ENCODE measurements at places on chromosomes 4 and X. TPM values are rescaled to one million over a fixed set of nuclear protein-coding genes. Genes with fewer than 3 reads are reported as not detected.

DNA sequence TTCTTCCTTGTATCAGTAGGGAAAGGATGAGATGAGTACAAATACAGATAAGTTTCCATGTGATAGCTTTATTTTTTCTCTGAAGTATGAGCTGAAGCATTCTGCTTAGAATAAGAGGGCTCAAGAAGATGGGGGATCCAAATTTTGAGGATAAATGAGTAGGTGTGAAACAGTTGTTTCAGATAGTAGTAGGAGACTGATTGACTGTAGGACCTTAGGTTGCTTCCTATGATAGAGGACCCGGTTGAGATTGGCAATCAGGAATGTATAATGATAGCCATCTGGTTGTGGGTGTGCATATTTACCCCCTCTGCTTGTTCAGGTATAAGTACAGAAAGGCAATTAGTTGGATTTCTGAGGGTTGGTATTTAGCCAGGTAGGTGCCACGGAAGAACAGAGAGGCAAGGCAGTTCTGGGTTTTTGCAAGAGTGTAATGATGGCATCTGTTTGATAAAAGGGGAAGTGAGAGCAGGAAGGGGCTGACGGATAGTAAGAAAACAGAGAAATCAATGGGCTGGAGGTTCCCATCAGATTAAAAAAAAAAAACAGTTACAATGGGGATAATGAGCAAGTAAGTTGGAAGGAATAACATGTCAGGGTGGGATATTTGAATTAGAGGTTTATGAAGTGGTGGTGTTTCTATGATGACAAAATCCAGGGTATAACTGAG is 13.7 kb downstream of the OCRL start:
- no peak for DNase-seq
- no peaks in the 10 kb centered on the region for H3K36me3 ChIP-seq
- H3K27ac ChIP-seq, result no peak overlapping the region
- no peak overlapping the region for H3K4me3 ChIP-seq
- H3K27me3 ChIP-seq, result no peaks in the 10 kb centered on the region

- H3K27ac ChIP-seq, result peak overlapping the region; percentile 81
- H3K4me1 ChIP-seq, result peaks cover 58% of the 10 kb centered on the region
- DNase-seq, result peak; percentile 86
- peaks cover 19% of the 10 kb centered on the region for H3K27me3 ChIP-seq
- H3K36me3 ChIP-seq, result no peaks in the 10 kb centered on the region
Observed at GRCh38 chr4:54227256-54228055, 1.6 kb upstream of the PDGFRA start.

DNA sequence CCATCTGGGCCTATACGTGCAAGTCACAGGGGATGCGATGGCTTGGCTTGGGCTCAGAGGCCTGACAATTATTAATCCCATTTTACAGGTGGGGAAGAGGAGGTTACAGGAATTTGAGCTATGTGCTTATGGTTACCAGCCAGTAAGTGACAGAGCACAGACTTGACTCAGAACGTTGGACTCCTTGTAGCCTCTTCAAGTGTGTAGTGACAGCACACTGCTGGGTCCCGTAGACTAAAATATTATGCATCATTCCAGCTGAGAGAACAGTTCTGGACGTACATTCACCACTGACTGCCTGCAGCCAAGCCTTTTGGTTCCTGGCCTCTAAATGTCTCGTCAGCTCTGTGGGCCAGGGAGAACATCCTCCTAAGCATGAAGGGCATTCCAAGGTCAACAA is 314.5 kb downstream of the GPAT3 start:
- no peak overlapping the region for H3K27ac ChIP-seq
- H3K4me3 ChIP-seq, result no peak overlapping the region
- H3K27me3 ChIP-seq, result no peaks in the 10 kb centered on the region
- H3K36me3 ChIP-seq, result no peaks in the 10 kb centered on the region

GRCh38 chrX:100931218-100931924 is 2.7 kb upstream of the XKRX start:
- H3K4me1 ChIP-seq, result no peaks in the 10 kb centered on the region
- no peaks in the 10 kb centered on the region for H3K27me3 ChIP-seq
- H3K36me3 ChIP-seq, result no peaks in the 10 kb centered on the region
- no peak overlapping the region for H3K27ac ChIP-seq
- no peak for DNase-seq
- no peak overlapping the region for H3K4me3 ChIP-seq

DNA sequence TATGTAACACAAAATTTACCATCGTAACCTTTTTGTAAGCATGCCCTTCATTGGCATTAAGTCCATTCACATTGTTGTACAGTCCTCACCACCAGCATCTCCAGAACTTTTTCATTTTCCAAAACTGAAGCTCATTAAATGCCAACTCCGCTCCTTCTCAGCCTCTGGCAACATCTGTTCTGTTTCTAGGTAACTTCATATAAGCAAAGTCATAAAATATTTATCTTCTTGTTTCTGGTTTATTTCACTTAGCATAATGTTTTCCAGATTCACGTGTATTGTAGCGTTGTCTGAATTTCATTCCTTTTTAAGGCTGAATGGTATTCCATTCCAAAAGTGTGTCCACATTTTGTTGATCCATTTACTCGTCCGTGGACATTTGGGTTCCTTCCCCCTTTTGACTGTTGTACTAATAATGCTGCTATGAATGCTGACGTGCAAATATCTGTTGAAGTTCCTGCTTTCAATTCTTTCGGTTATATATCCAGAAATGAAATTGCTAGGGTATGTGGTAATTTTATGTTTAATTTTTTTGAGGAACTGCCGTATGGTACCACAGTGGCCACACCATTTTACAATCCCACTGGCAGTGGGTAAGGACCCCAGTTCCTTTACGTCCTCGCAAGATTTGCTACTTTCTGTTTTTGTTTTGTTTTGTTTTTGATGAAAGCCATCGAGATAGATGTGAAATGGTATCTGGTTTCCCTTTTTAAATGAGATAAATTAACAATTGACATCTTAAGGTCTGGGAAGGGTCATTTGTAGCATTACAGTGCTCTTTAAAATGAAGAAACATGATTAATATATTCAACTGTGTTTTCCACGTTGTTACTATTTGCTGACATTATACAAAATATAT is 63.4 kb downstream of the PTTG2 start:
- DNase-seq, result no peak
- no peaks in the 10 kb centered on the region for H3K4me1 ChIP-seq
- no peak overlapping the region for H3K4me3 ChIP-seq

GRCh38 chrX:13009844-13010243 is 34.6 kb downstream of the FAM9C start:
- no peaks in the 10 kb centered on the region for H3K27me3 ChIP-seq
- no peak overlapping the region for H3K4me3 ChIP-seq
- H3K4me1 ChIP-seq, result no peaks in the 10 kb centered on the region
- no peak overlapping the region for H3K27ac ChIP-seq
- H3K36me3 ChIP-seq, result no peaks in the 10 kb centered on the region
- no peak for DNase-seq

- H3K36me3 ChIP-seq, result no peaks in the 10 kb centered on the region
- H3K27me3 ChIP-seq, result no peaks in the 10 kb centered on the region
- peaks cover 5% of the 10 kb centered on the region for H3K4me1 ChIP-seq
- peak overlapping the region; percentile 49 for H3K4me3 ChIP-seq
- H3K27ac ChIP-seq, result no peak overlapping the region
- no peak for DNase-seq
Observed at GRCh38 chrX:135421537-135421931, 210 bp upstream of the SMIM10L2A start.

- no peak overlapping the region for H3K27ac ChIP-seq
- H3K4me3 ChIP-seq, result no peak overlapping the region
- H3K4me1 ChIP-seq, result peaks cover 50% of the 10 kb centered on the region
- no peaks in the 10 kb centered on the region for H3K36me3 ChIP-seq
- DNase-seq, result no peak
- no peaks in the 10 kb centered on the region for H3K27me3 ChIP-seq
Observed at GRCh38 chr4:158787709-158788475, 19.1 kb downstream of the FNIP2 start.

DNA sequence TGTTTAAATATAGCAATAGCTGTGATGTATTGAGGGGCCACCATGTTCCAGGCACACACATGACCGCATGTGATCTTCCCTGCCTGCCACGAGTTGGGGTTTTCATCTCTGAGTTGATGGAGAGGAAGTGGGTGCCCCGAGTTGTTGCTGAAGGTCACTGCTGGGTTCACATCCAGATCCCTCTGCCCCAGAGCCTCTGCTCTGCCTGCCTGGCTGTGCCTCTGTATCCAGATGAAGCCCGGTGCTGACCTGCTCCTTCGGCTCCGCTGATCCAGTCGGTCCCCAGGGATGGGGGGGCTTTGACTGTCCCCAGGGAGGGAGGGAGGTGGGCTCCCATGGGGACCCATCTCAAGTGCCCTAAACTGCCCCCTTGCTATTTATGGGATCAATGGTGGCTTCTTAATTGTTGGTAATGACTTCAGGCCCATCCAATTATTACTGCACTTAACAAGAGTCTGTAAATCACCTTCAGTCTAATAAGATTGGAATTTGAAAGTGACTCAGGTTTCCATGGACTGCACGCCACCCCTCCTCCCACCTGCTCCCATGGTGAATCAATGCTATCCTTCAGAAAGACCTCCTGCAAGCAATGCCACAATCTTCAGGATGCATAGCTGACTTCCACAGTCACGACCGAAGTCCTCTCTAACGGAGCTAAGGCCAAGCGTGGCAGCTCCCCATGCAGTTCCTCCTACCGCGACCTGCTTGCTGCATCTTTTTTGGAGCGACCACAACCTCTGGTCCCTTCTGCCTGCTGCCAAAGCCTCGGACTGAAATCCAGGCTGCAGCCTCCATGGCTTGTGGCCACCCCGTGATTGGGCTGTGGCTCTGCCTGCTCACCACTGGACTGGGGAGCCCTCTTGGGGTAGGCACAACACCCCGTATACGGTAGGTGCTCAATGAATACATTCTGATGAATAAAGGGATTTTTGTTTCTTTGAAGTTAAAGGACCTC is 73.1 kb downstream of the CPZ start:
- no peak for DNase-seq
- no peaks in the 10 kb centered on the region for H3K27me3 ChIP-seq
- H3K4me1 ChIP-seq, result no peaks in the 10 kb centered on the region
- H3K36me3 ChIP-seq, result no peaks in the 10 kb centered on the region

- no peaks in the 10 kb centered on the region for H3K27me3 ChIP-seq
- H3K4me3 ChIP-seq, result no peak overlapping the region
- DNase-seq, result no peak
- no peaks in the 10 kb centered on the region for H3K4me1 ChIP-seq
Observed at GRCh38 chr4:81531410-81531809, 59.7 kb upstream of the RASGEF1B start.

- H3K36me3 ChIP-seq, result no peaks in the 10 kb centered on the region
- peak; percentile 40 for DNase-seq
- H3K4me1 ChIP-seq, result peaks cover 10% of the 10 kb centered on the region
Observed at GRCh38 chr4:54539500-54540029, 118.2 kb upstream of the KIT start.

- no peak for DNase-seq
- no peak overlapping the region for H3K27ac ChIP-seq
- H3K4me3 ChIP-seq, result no peak overlapping the region
- no peaks in the 10 kb centered on the region for H3K4me1 ChIP-seq
Observed at GRCh38 chr4:91319556-91320268, 984.1 kb upstream of the GRID2 start.

DNA sequence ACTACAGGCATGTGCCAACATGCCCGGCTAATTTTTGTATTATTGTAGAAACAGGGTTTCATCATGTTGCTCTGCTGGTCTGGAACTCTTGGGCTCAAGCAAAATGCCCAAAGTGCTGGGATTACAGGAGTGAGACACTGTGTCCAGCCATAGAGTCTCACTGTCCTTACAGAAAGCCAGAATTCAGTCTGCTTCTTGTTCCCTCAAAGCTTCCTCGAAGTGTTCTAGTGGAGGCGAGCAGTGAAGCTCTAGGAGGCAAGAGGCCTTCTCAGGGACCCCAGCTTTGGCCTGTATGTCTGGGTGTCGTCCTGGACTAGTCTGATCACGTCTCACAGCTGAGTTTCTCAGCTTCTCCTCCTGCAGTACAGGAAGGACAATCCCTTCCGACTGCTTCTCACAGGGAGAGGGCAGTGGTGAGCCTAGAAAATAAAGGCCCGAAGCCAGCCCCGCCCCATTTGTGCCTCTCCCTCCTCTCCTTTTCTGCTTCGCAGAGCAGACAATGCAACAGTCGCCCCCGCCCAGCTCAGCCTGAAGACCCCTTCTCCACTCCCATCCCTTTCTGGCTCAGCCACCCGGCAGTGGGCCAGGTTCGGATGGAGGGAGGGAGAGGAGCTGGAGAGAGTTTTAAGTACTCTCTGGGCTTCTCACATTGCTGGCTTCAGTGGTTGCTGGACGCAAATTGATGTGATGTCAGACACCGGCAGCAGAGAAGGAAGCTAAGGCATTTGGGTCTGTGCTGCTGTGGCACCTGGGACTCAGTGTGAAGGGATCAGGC is 11.1 kb upstream of the FAM3A start:
- H3K4me1 ChIP-seq, result no peaks in the 10 kb centered on the region
- peak overlapping the region; percentile 54 for H3K27ac ChIP-seq
- no peaks in the 10 kb centered on the region for H3K27me3 ChIP-seq
- peak overlapping the region; percentile 35 for H3K4me3 ChIP-seq
- H3K36me3 ChIP-seq, result no peaks in the 10 kb centered on the region
- no peak for DNase-seq

GRCh38 chr4:53591372-53591892 is at the start of gene LNX1:
TSS of gene LNX1 (minus strand) at chr4:53591486. CDS start at chr4:53574002, 17,484 bp downstream.
- peak within 1 kb of the TSS; percentile 47 for H3K27ac ChIP-seq
- H3K36me3 ChIP-seq, result no peaks in the 10 kb centered on the region
- no peak for DNase-seq
- H3K27me3 ChIP-seq, result no peaks in the 10 kb centered on the region
- H3K4me3 ChIP-seq, result peak within 1 kb of the TSS; percentile 12

DNA sequence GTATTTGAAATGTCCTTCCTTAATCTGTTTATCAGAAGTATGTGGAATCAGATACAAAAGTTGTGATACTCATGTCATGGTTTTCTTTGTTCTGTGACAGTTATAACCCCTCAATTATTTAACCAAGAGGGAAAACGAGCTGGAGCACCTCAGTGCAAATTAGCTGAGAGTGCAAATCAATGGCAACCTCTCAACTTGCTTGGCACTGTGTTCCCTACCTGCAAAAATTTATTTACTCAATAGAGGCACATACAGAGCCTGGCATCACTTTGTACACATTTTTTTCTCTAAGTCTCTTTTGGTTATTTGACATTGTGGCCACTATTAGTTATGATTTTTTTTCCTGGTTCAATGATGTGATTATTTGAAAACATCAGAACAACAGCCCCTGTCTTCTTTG is 186.2 kb downstream of the STIM2 start:
- no peaks in the 10 kb centered on the region for H3K36me3 ChIP-seq
- no peaks in the 10 kb centered on the region for H3K27me3 ChIP-seq
- no peak overlapping the region for H3K27ac ChIP-seq
- DNase-seq, result no peak
- H3K4me3 ChIP-seq, result no peak overlapping the region

- no peak overlapping the region for H3K4me3 ChIP-seq
- H3K27ac ChIP-seq, result no peak overlapping the region
- no peak for DNase-seq
Observed at GRCh38 chr4:42167709-42168108, 15.3 kb upstream of the BEND4 start.

GRCh38 chrX:102154218-102154860 is 1.4 kb downstream of the BEX5 start:
- no peaks in the 10 kb centered on the region for H3K27me3 ChIP-seq
- H3K4me3 ChIP-seq, result no peak overlapping the region
- H3K36me3 ChIP-seq, result no peaks in the 10 kb centered on the region
- DNase-seq, result no peak
- no peak overlapping the region for H3K27ac ChIP-seq
- H3K4me1 ChIP-seq, result no peaks in the 10 kb centered on the region

CLIC2 gene
- 15.5 TPM for total RNA-seq

FRMD7 gene
- total RNA-seq, result not detected

LRAT gene
- total RNA-seq, result not detected

PAK3 gene
- 2.9 TPM for total RNA-seq

XIAP gene
- total RNA-seq, result 15.5 TPM

SLC9B1 gene
- not detected for total RNA-seq

RS1 gene
- not detected for total RNA-seq

RHOXF2 gene
- total RNA-seq, result not detected

MAGEE1 gene
- total RNA-seq, result 3.4 TPM

VGLL1 gene
- not detected for total RNA-seq

KIAA1210 gene
- not detected for total RNA-seq

FAM241A gene
- total RNA-seq, result 3.4 TPM

SH3RF1 gene
- total RNA-seq, result 16.0 TPM

Measured in vagina (tissue), 2 donors.